ENCODE measurements at places on chromosomes 16 and 17. TPM values are rescaled to one million over a fixed set of nuclear protein-coding genes. Genes with fewer than 3 reads are reported as not detected.

APOH gene
- 5,745 TPM for polyA plus RNA-seq

MAF gene
- 17.5 TPM for polyA plus RNA-seq

DNA sequence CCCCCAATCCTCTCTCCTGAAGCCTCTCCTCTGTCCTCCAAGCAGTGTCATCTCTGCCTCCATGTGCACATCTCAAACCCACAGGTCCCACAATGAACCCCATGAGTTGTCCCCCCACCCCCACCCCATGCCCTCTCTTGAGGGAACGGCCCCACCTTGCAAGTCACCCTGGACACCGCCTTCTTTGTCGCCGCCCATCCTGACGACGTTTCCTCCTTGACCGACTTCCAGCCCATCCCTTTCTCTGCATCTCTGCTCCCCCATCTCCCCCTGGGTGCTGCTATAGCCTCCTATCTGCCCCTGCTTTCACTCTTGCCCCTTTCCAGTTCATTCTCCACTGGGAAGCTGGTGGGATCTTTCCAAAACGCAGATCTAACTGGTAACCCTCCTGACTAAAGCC is 1.7 kb upstream of the SPATA20 start:
- DNase-seq, result no peak

GRCh38 chr16:9268446-9268845 is 177.0 kb downstream of the HAPSTR1 start:
- no peak for DNase-seq

- no peak for DNase-seq
Observed at GRCh38 chr16:67931712-67932461, at the start of gene CTRL. Gene CTRL (minus strand): TSS chr16:67931862. CDS start chr16:67931852, 10 bp downstream.

DNA sequence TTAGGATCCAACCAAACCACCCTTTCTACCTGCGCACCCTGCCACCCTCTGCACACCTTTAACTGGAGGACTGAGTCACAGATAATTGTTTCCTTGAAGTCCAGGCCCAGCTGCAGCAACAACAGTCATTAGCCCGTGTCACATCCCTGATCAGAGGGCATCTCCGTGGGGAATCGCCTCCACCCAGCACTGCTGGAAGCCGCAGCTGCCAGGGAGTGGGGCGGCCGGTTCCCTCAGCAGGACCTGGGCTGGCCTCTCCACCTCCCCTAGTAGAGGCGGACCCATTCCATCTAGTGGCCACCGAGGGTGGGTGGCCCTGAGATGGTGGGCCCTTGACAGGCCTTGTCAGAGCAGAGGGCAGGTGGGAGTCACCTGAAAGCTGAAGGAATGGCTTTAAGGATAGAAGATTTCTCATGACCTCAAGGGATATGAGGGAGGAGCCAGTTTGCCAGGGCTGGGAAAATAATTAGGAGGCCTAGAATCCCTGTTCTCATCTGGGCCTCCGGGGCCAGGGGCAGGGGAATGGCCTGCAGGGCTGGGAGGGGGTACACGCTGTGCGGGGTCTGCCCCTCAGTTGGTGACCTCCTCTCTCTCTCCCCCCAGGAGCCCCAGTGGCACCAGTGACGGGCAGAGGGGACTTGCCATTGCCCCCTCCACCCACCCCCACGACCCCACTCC is 6.2 kb downstream of the PRSS53 start:
- DNase-seq, result no peak

GRCh38 chr17:80890921-80891396 is 100.7 kb upstream of the CHMP6 start:
- DNase-seq, result no peak

GRCh38 chr16:84141143-84141670 is 3.8 kb downstream of the HSDL1 start:
- no peak for DNase-seq

DNA sequence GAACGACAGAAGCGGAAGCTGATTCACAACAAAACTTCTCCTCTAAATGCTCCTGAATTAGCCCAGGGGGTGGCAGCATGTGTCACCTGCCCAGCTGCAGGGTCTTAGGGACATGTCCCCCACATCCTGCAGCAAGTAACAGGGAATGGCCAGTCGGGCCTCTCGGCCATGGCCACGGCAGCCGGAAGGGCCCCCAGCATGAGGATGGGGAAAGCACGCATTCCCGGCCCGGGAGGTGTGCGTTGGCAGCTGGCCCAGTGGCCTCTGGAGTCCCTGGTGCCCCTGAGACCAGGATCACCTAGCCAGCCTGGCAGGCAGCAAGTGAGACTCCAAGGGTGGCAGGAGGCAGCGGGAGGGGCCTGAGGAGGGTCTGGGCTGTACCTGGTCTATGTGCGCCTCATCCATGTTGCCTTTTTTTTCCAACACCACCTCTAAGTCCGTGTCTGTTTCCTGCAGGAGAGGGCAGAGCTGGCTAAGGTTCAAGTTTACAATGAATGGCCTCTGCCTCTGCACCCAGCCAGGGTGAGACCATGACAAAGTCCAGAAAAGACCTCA is 7.0 kb downstream of the KNOP1 start:
- peak; percentile 47 for DNase-seq

GRCh38 chr17:79842136-79842655 is 3.0 kb upstream of the CBX4 start:
- no peak for DNase-seq

GRCh38 chr17:78040440-78041385 is 82.2 kb downstream of the TNRC6C start:
- DNase-seq, result no peak

DNA sequence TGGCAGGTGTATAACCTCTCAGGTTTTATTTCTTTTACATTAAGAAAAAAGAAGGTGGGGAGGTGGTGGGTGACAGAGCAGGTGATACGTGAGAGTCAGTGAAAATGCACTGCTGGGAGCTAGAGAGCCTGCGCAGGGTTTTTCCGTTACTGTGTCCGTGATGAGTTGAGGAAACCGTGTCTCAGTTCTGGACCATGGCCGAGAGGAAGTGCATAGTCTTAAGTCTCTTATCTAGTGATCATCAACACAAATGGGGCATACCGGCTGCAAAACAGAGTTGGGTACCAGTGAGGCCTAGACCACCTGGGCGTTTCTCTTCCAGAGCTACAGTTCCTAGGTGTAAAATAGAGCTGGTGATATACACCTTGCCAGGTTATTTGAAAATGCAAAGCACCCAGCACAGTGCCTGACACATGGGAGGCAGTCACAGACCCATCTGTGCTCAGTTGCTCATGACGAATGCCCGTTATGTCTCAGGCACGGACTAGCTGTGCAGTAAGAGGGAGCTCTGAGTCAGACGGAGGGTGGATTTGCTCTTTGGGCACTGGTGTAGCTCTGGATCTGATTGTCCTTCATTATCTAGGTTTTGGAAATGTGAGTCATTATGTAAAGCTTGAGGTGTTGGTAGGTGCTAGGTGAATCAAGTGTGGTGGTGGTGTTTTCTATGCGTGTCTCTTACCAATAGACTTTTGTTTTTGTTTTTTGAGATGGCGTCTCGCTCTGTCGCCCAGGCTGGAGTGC is 60.9 kb downstream of the RPTOR start:
- no peak for DNase-seq

All from liver (tissue), 10 donors.